ENCODE measurements at places on chromosomes 1 and 21.
A peak's percentile ranks its signal among the peaks of the same experiment; 100 is the strongest.

GRCh38 chr1:17542645-17543044 lies 3.1 kb downstream of the ARHGEF10L start:
- no peak for DNase-seq

DNA sequence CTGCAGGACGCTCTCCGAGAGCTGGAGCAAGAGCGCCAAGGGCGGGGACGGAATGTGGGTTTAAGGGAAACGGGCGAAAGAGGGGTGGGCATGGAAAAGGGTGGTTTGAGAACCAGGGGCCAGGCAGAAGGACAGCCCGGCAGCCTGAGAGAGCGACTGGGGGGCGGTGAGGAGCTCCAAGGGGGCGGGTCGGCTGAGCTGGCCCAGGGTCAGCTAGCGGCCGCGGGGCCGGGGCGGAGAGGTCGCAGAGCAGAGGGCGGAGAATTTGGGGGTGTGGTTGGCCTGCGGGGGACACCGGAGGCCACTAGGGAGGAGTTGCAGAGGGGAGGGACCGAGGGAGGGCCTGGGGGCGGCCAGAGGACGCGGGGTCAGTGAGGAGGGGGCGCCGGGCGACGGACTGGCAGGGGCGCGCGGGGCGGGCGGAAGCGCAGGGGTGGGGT lies 54.7 kb downstream of the NDUFS5 start:
- DNase-seq, result no peak

DNA sequence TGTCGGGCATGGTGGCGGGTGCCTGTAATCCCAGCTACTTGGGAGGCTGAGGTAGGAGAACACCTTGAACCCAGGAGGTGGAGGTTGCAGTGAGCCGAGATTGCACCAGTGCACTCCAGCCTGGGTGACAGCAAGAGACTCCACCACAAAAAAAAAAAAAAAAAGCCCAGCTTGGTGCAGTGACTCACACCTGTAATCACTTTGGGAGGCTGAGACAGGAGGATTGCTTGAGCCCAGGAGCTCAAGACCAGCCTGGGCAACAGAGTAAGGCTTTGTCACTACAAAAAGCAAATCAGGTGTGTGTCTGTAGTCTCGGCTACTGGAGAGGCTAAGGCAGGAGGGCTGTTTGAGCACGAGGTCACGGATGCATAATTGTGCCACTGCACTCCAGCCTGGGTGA lies 5.0 kb upstream of the H6PD start:
- DNase-seq, result peak; percentile 34

- DNase-seq, result no peak
Measured at GRCh38 chr1:176480750-176481149, 17.8 kb downstream of the PAPPA2 start.

GRCh38 chr1:97202481-97203380 lies 481.1 kb downstream of the PTBP2 start:
- DNase-seq, result no peak

- DNase-seq, result no peak
Measured at GRCh38 chr1:27684176-27684575, 12.2 kb upstream of the IFI6 start.

DNA sequence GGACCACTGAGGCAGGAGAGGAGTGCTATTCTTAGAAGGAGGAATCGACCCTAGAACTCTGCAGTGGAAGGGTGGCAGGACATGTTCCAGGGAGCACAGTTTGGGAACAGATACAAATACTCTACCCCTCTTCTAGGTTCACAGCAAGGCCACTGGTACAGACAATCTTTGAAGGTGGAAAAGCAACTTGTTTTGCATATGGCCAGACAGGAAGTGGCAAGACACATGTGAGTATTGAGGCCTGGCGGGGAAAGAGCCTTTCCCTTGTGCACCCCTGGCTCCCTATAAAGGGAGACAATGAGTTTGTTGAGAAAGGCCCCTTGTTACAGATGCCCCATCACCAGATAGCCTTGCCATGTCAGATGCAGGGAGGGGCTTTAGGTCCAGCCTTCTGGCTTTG lies 17.8 kb downstream of the KIF2C start:
- no peak for DNase-seq

- no peak for DNase-seq
Measured at GRCh38 chr1:59378621-59379370, 81.9 kb downstream of the FGGY start.

DNA sequence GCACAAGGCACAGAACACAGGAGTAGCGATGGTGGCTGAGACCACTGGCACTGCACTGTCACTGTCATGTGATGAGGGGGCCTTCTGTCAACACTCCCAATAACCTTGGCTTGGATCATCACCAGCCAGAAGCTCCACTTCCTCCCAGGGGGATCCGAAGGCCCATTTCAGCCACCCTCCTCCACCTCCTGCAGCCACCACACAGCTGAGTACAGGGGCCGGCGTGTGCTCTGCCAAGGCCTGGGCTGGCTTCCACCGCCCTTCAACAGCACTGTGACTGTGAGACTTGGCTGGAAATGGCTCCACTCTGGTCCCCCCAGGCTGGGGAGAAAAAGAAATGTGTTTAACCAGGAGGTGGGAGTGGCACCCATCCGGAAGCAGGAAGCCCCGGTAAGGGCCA lies 9.9 kb upstream of the NADK start:
- DNase-seq, result no peak

DNA sequence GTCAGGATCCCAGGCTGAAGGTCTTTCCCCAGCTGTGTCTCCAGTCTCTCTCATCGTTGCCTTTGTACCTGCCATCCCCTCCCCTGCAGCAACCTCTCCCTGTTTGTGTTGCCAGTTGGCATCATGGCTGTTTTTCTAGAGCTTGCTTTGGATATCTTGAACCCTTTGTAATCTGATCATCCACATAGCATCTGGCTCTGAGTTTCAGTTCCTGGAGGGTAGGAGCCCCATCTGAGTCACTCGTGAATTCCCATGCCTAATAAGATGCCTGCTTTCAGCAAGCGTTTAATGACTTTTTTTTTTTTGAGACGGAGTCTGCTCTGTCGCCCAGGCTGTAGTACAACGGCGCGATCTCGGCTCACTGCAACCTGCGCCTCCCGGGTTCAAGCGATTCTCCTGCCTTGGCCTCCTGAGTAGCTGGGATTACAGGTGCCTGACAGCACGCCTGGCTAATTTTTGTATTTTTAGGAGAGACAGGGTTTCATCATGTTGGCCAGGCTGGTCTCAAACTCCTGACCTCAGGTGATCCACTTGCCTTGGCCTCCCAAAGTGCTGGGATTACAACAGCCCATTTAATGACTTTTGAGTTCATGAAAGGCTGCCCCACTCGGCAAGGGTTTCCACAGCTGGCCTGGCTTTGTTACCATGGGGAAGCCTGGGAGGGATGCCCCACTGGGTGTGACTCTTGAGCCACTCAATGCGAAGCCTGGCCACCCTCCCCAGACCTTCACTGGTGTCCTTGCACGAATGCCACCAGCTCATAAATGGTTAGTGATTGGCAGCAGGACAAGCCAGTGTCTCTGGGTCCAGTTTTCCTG lies 11.9 kb downstream of the ALPL start:
- DNase-seq, result no peak

- DNase-seq, result peak; percentile 73
Measured at GRCh38 chr21:42539342-42539741, 25.7 kb downstream of the SLC37A1 start.

GRCh38 chr1:83052865-83053264 lies 946.1 kb downstream of the TTLL7 start:
- DNase-seq, result no peak

GRCh38 chr1:248858096-248858890 lies 592 bp downstream of the ZNF692 start:
- peak; percentile 90 for DNase-seq

- peak; percentile 41 for DNase-seq
Measured at GRCh38 chr1:51301152-51301843, 29.1 kb downstream of the TTC39A start.

DNA sequence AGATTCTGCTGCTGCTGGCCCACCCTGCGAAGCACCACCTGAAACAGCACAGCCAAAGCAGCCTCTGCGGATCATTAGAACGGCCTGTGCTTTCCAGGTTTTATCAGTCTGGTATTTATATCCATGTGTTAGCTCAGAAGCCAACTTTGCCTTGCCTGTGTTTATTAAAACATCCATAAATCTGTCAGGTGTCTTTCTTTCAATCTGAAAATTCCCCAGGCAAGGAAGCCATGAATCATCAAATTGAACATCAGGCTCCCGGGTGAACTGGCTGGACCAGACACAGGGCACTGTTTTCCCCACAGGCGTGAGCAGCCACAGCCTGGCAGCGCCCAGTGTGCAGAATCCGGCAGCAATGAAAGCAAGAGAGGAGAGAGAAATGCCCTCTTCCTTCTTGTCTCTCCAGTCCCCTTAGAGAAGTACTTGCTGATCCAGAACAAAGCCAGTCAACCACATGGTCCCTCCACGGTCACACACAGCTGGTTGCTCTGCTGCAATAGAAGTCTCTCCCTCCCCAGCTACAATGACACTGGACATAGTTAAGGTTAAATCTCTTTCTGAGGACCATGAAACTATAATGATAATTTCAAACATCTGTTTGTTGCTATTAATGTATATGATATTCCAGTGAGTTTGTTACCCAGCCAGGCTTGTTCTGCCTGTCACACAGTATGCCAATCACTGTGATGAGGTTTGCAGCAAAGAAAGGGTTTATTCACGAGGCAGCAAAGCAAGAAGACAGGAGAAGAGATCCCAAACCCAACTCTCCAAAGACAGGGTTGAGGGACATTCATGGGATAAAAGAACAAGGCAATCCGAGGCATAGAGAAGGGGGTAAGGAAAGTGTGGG lies 212.1 kb upstream of the FMN2 start:
- no peak for DNase-seq

DNA sequence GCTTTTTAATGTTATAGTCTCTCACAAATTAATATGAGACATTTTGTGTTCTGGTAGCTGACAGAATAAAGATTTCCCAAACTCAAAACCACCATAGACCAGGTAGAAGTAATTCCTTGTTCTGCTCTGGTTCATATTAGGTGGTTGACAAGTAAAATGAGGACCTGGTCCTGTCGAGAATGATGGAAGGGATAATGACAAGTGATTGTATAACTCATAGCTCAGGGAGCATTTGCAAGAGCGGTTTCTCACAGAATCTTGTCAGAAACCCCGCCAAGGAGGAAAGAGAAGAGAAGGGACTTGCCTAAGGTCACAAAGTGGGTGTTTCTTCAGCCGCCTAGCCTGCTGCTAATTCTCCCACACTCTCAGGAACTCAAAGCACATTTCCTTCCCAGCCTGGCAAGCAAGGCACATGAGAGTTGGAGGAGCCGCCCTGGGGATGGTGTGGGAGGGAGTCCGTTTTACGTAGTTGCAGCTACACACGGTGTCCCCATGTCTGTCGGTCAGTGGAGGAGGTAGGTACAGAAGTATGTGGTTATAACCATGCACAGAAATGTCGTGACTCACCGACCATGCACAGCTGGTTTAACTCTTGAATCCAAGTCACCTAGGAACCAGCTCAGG lies 46.5 kb downstream of the SAMD13 start:
- DNase-seq, result peak; percentile 67

GRCh38 chr1:85315789-85316188 lies 39.4 kb upstream of the BCL10 start:
- no peak for DNase-seq

DNA sequence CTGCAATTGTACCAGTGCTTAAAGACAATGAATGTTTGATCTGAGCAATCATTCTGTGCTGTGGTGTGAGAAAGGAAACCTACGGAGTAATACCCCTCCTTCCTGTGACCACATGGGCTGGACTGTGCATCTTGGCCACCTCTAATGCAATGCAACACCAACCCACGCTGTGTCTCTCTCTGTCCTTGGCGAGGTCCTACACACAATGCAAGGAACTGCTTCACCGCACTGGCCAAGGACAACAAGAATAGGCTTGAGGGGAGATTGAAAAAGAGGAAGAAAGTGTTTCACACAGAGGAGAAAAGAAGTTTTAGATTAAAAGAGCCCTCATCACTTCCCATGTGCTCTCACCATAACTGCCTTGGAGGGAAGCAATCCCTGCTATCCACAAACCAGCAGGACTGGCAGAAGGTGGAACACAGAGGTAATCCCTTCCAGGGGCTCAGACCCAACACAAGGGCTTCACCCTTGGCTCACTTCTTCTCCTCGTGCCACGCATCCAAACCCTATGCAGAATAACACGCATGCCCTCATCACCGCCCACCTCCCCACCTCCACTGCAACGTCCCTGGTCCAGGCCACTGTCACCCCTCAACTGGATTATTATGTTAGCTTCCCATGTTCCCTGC lies 112.5 kb upstream of the ERG start:
- no peak for DNase-seq

- DNase-seq, result no peak
Measured at GRCh38 chr1:163412221-163412620, 90.5 kb downstream of the NUF2 start.

GRCh38 chr1:204971517-204972336 lies 71.3 kb upstream of the CNTN2 start:
- no peak for DNase-seq

DNA sequence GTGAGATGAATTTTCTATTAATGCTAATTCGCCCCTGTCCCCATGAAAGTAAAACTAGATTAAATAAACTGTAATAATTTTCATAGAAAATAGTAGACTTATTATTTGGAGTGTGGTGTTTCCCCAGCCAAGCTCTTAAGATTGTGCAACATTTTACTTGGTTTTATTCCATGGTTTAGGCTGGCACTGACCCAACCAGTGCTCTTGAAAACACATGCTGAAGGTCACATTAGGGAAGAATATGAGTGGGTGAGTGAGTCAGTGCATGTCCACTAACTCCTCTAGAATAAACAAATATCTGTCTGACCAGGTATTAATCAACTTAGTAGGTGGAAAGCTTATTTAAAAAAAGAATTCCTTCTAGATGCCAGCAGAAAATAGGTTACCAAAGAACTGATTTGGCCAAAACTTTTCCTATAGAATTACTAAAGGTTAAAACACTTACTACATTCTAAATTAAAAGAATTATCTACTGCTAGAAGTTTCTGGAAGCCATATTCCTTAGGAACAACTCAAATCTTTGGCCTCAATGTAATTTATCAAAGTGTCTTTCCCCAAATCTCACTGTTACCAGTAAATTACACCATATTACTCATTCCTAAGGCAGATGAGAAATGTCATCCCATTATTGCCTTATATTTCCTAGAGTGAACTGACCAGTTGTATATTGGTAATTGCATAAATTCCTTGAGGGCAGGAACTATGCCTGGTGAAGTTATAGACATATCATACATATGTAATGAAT lies 89.7 kb upstream of the RGS1 start:
- DNase-seq, result no peak

DNA sequence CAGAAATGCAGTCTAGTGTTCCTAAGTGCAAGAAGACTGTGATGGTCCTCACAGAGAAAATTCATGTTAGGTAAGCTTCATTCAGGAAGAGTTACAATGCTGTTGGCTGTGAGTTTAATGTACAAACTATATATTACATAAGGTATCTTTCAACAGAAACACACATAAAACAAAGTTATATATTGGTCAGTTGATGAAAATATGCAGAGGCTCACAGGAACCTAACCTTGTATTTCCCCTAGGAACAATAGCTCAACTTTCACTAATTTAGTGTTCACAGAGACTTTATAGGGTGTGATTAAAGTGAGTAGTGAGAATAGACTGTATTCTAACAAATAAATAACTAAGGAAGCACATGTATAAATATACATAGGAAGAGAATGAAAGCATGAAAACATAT lies 676.9 kb upstream of the ADGRL4 start:
- no peak for DNase-seq
